Dermis microvascular lymphatic vessel endothelial cell (primary cell): ENCODE measurements at places on chromosomes 1 and 21. TPM values are rescaled to one million over a fixed set of nuclear protein-coding genes. Genes with fewer than 3 reads are reported as not detected.

Gene FLG2
- not detected in 2 replicates for total RNA-seq

Gene MIA3
- total RNA-seq, result 20.8 and 25.0 TPM in 2 replicates

Gene AK4
- total RNA-seq, result 16.6 and 23.5 TPM in 2 replicates

Gene IFNLR1
- total RNA-seq, result under 0.01 TPM in 1 of 2 replicates, not detected in the other

Gene ZC3H11A
- total RNA-seq, result 76.4 and 84.8 TPM in 2 replicates

Gene ASPM
- 8.1 and 26.2 TPM in 2 replicates for total RNA-seq

Gene CTTNBP2NL
- 13.0 and 20.9 TPM in 2 replicates for total RNA-seq

Gene DMRTA2
- total RNA-seq, result under 0.01 TPM in 1 of 2 replicates, not detected in the other

Gene SFN
- total RNA-seq, result 0.13 TPM in 1 of 2 replicates, not detected in the other
